ENCODE measurements at places on chromosomes 7 and 10.
A peak's percentile ranks its signal among the peaks of the same experiment; 100 is the strongest.

- DNase-seq = peak; percentile 90
Measured at GRCh38 chr7:38335492-38336147, 62.2 kb upstream of the TARP start.

DNA sequence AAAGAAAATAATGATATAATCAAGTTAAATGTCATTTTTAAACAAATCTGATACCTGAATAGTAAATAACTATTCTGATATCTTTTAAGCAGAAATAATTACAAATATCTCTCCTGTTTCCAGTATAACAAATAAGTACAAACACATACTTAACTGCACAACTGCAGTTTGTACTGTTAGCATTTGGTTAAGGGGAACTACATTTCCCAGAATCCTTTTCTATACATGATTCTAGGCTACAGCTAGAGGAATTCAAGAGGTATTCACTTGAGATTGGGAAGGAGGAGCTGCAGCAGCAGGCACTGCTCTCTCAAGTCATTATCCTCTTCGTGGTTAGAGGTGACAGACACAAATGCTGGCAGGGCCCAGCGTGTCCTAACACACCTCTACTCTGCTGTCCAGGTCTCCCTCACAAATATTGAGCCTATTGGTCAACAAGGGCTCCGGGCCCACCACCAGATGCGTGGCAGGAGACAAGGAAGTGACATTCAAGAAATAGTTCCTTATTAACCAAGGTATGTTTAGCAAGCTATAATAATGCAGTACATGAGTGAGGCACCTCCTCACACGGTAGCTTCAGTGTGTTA lies 255.1 kb upstream of the MKLN1 start:
- DNase-seq = no peak

- DNase-seq = no peak
Measured at GRCh38 chr7:106621393-106622132, 39.4 kb downstream of the CCDC71L start.

GRCh38 chr10:86306628-86307278 lies 59.8 kb downstream of the GRID1 start:
- no peak for DNase-seq

- DNase-seq = no peak
Measured at GRCh38 chr7:157404845-157405481, 68.2 kb downstream of the DNAJB6 start.

DNA sequence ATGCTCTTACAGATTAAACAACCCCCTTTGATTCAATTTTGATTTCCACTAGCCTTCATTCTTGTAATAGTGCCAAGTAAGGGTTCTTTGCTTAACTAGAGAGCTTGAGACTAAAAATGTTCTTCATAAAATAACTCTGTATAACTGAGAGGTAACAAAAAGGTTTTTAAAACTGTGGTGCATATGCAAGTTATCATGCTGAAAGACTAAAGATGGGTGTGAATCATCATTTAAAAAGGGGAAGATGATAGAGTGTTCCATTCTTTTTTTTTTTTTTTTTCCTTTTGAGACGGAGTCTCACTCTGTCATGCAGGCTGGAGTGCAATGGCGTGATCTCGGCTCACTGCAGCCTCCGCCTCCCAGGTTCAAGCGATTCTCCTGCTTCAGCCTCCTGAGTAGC lies 11.1 kb downstream of the MDFIC start:
- no peak for DNase-seq

- no peak for DNase-seq
Measured at GRCh38 chr10:66336791-66337190, 589.0 kb upstream of the LRRTM3 start.

DNA sequence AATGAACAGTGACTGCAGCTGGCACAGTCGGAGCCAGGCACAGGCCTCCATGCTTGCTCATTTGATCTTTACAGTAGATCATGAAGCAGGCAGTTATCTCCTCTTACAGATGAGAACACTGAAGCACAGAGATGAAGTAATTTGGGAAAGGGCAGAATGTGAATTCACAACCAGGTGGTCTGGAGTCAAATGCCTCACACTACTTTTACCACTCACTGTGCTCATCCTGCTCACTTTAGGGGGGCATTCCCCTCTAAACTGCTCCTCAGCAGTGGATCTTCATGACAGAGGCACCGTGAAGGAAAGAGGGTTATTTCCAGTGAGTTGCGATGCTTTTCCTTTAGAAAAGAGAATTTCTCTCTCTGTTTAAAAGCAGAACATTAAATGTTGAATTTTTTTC lies 15.1 kb downstream of the SNX10 start:
- no peak for DNase-seq

DNA sequence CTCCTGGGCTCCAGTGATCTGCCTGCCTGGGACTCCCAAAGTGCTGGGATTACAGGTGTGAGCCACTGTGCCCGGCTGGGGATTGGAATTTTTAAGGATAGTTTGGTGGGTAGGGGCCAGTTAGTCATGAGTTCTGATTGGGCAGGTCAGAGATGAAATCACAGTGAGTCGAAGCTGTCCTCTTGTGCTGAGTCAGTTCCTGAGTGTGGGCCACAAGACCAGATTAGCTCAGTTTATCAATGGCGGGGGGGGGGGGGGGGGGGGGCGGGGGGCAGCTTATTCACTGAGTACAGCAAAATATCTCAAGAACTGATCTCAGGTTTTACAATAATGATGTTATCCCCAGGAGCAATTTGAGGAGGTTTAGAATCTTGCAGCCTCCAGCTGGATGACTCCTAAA lies 11.6 kb upstream of the ERCC6 start:
- DNase-seq = no peak

DNA sequence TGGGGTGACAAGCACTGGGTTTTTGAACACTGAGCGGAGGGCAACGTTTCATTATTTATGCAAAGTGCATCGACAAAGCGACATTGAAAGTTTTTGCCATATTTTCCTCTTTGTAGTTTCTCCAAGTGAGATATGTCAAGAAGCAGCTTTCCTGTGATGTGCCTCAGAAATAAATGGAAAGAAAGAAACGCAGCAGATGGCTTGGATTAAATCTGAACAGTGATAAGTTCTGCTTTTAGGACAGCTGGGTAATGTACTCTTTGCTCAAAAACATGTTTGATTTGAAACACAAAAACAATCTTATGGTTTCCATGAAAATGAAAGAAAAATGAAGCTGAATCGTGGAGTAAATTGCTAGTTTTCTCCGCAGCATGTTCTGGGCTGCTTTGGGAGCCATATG lies 166.3 kb downstream of the PTPRN2 start:
- DNase-seq = no peak

DNA sequence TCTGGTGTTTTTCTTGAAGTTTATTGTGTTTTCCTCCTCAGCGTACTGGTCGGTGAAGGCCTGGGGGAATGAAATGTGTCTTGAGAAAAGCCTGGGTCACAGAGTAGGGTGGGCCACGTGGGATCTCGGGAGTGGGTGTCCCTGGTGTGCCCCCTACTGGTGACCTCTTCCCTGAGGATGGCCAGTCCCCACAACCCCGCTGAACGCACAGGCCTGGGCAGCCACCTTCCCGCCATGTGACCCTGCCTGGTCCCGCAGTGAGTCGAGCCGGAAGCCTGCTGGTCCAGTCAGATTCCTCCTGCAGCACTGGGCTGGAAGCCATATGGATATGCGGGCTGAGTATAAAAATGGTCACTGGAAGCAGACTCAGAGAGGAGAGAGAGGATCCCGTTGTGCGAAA lies 52.9 kb upstream of the GNA12 start:
- DNase-seq = no peak

DNA sequence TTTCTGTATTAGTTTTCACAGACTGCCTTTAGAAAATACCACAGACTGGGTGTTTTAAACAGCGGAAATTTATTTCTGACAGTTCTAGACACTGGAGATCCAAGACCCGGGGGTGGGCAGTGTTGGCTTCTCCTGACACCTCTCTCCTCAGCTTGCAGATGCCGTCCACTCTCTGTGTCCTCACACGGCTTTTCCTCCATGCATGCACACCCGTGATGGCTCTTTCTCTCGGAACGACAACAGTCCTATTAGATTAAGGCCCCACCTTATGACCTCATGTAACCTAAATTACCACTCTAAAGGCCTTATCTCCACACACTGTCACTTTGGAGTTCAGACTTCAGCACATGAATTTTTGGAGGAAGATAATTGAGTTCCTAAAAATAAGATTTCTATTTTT lies 142.9 kb upstream of the VWC2 start:
- no peak for DNase-seq

DNA sequence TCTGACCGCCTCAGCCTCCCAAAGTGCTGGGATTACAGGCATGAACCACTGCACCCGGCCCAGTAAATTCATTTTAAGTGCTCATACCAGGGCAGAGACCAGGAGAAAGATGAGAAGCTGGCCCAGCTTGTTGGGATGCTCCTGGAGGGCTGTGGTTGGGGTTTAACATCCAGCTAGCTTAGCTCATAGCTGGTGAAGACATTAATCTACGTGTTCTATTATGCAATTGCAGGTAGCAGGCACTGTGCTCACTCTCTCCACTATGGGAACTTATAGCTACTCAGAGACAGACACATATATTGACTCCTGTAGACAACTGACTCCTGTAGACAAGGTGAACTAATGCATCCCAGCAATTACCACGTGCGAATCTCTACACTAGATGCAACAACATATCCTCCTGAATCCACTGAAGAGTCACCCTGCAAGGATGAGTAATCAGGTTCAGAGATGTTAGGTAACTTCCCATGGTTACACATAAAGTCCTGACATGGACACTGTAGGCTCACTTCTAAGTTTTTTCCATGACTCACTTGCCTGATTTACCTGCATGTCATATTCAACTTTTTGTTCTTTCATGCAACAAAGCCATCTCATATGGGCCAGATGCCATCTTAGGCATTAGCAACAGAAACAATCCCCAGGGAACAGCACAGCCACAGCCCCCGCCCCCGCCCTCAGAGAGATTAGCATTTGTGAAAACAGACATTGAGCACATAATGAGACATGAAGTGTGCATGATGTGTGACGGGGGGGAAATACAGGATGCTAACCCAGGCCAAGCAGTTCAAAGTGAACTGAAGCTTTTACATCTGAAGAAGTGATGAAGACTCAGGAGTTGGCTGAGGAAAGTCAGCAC lies 37.2 kb downstream of the ERLIN1 start:
- DNase-seq = no peak

All from lower lobe of right lung (tissue), 2 donors.